ENCODE measurements at places on chromosomes 12 and 14. TPM values are rescaled to one million over a fixed set of nuclear protein-coding genes. Genes with fewer than 3 reads are reported as not detected.

The TAS2R42 gene
- not detected for total RNA-seq

The ARMH4 gene
- total RNA-seq, result 7.1 TPM

The INSM2 gene
- total RNA-seq, result not detected

The PMCH gene
- not detected for total RNA-seq

The SPIC gene
- not detected for total RNA-seq

The RND1 gene
- total RNA-seq, result 0.39 TPM

The FNTB gene
- 9.3 TPM for total RNA-seq

The TMEM30B gene
- not detected for total RNA-seq

The CBX5 gene
- total RNA-seq, result 31.0 TPM

The SERPINA9 gene
- total RNA-seq, result not detected

The C12orf50 gene
- not detected for total RNA-seq

The KRT74 gene
- not detected for total RNA-seq

The SYNE3 gene
- 34.0 TPM for total RNA-seq

The KRT79 gene
- not detected for total RNA-seq

The PLEKHD1 gene
- not detected for total RNA-seq

The PTPRO gene
- total RNA-seq, result not detected

Data from cardiac ventricle fibroblast (primary cell).